ENCODE measurements at places on chromosomes 2 and 18.

DNA sequence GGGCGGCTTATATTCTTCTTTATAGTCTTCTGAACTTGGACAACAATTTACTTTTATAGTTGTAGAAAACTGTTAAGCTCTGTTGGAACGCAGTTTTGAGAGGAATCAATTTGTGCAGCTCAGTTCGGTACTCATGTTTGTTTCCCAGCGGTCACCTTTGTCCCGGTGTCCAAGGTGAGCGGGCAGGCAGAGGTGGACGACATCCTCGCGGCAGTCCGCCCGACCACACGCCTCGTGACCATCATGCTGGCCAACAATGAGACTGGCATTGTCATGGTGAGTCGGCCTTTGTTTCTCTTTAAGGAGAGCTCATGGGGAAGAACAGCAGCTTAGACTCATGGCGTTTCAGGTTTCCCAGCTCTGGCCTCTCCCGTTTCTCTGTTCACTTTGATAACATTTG is 18.6 kb upstream of the ESPNL start:
- DNase-seq: no peak

GRCh38 chr2:168773719-168774521 is 28.5 kb upstream of the NOSTRIN start:
- no peak for DNase-seq

GRCh38 chr2:46014911-46015654 is 282.1 kb upstream of the EPAS1 start:
- DNase-seq: no peak

GRCh38 chr2:239034561-239035341 is 186.9 kb downstream of the TWIST2 start:
- DNase-seq: no peak

GRCh38 chr2:190469771-190470170 is 61.6 kb downstream of the MFSD6 start:
- no peak for DNase-seq
